ENCODE measurements at places on chromosomes 12 and 14. TPM values are rescaled to one million over a fixed set of nuclear protein-coding genes. Genes with fewer than 3 reads are reported as not detected.

GRCh38 chr14:87940894-87941293 is 52.1 kb downstream of the GALC start:
- DNase-seq: no peak

- peak; percentile 51 for DNase-seq
Measured at GRCh38 chr14:93906341-93907329, 20.5 kb upstream of the FAM181A start.

GRCh38 chr12:93959657-93960056 is 188.7 kb upstream of the PLXNC1 start:
- DNase-seq: no peak

- DNase-seq: peak; percentile 51
Measured at GRCh38 chr12:20040831-20041230, 327.5 kb upstream of the PDE3A start.

DNA sequence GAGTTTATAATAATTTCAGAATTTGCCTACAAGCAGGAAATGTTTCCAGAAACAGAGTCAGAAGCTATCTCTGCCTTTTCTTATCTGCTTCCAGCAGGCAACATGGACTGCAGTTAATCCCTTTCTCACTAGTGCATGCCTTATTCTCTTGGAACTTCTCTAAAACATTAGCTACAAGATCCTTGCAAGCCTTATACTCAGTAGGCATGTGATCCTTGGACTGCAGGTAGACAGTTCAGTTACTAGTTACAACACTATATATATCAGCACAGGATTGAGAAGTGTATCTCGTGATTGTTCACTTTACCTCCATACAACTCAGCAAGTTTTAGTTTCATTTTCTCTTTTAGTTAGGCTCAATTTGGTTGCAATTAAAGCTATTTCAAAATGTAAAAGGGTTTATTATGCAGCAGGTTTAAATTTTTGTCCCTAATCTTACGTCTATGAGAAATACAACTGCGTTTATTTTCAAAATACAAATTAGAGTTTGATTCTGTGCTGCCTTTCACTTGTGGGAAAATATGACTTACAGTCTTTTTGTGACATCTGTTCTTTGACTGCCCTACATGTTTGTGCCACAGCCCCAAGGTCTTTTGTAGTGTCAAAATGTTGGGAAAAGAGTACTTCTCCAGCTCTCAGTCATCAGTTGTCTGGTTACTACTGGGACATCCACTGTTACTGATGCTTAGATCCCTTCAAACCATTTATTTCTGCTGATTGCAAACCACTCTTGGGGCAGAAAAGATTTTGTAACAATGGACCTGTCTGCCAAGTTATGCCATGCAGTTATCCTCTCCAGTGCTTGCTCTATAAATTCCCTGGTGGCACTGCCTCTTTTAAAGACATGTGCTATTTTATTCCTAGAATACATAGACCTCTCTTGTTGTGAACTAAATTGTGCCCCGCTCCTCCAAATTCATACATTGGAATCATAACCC is 709.0 kb upstream of the FOXG1 start:
- DNase-seq: no peak

DNA sequence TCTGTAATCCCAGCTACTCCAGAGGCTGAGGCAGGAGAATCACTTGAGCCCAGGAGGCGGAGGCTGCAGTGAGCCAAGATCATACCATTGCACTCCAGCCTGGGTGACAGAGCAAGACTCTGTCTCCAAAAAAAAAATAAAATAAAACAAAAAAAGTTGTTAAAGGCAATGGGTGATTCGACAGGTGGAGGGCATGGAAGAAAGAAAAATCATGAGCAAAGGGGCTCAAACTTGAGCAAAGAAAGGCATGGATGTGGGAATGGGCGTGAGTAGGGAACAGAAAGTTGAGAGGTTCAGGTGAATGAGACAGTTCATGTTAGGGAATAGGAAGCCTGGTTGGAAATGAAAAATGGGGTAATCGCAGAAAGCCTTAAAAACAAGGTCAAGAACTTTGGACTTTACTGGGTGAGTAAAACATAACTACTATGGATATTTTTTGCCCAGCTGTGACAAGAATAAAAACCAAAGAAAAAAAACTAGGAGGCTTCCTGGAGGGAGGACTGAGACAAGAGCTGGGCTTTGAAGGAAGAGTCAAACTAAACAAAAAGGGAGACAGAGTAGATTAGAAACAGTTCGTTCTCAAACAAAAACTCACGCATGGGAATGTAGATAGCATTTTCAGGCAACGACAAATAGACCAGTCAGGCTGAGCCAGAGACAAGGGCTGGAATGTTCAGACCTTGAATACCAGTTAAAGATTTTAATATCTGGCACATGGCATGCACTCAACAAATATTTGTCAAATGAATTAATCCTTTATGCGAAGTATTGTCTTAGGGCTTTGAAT is 18.8 kb downstream of the PYM1 start:
- no peak for DNase-seq

GRCh38 chr14:68853749-68854148 is 60.9 kb upstream of the ZFP36L1 start:
- DNase-seq: no peak

GRCh38 chr14:43438056-43438455 is 1069.0 kb downstream of the FSCB start:
- no peak for DNase-seq

DNA sequence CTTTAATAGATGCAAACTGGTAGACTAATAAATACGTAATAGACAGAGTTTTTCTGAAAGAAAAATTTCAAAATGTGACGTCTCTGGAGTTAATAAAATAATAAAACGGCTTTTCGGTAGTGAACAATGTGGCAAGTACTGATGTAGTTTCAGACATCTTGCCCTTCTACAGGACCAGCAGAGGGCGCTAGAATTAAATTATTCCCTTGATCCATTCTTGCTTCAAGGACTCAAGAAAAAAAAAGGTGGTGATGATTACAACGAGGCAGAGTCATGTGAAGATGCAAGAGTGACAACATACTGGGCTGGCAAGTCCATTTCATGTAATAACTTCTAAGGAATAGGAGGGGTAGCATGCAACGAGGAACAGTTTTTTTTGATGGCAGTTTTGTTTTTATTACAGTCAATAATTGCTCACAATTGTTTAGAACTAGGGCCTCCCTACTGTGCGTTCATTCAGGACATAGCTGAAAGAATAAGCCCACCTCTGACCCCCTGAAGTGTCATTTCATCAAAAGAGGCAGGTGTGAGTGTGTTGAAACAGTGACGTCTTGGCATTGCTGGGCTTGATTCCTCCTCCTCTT is 101.0 kb upstream of the GZMB start:
- peak; percentile 16 for DNase-seq

- DNase-seq: no peak
Measured at GRCh38 chr14:76687611-76688382, 73.5 kb upstream of the VASH1 start.

GRCh38 chr14:47674543-47675465 is 601 bp downstream of the MDGA2 start:
- no peak for DNase-seq

DNA sequence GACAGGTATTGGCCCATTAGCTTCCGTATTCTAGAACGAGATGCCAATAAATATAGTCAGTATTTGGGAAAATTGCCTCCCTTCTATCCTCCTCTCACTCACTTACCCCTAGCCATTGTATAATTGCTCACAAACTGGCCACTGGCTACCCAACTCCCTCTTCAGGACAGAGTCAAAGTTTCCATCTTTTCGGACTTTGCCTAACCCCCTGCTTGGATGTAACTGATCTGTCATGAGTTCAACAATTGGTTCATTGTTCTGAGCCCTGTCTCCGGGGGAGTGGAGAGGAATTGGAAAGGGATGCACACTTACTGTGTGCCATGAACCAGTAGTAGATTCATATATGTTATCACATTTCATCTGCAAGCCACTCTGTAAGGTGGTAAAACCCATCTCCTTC is 12.2 kb downstream of the MYRFL start:
- no peak for DNase-seq

GRCh38 chr12:89461649-89462612 is 62.7 kb downstream of the GALNT4 start:
- no peak for DNase-seq

PSME2 gene
- 92.6 TPM for total RNA-seq

MDGA2 gene
- total RNA-seq: not detected

TRIP11 gene
- 54.3 TPM for total RNA-seq

REP15 gene
- 7.5 TPM for total RNA-seq

KSR2 gene
- total RNA-seq: not detected

DRAM1 gene
- total RNA-seq: 6.2 TPM

Measured in left ventricle myocardium superior (tissue), 1 donor.